ENCODE measurements at places on chromosomes 6 and 20. TPM values are rescaled to one million over a fixed set of nuclear protein-coding genes. Genes with fewer than 3 reads are reported as not detected.

Gene SAPCD1
- 13.7 TPM for total RNA-seq

Gene TPMT
- 13.5 TPM for total RNA-seq

Gene LYRM2
- 21.8 TPM for total RNA-seq

Gene PRSS35
- total RNA-seq: 3.1 TPM

Gene RALGAPB
- 29.4 TPM for total RNA-seq

Gene DOK5
- total RNA-seq: 10.1 TPM

Gene LRRC73
- total RNA-seq: 1.4 TPM

Gene STMND1
- total RNA-seq: not detected

Gene AVP
- 0.50 TPM for total RNA-seq

Gene THBS2
- total RNA-seq: 33.5 TPM

Gene RIPPLY2
- total RNA-seq: 2.1 TPM

Gene SRSF3
- 644 TPM for total RNA-seq

Gene CTAGE9
- total RNA-seq: not detected

Gene BPIFA1
- total RNA-seq: not detected

Gene KCNK15
- total RNA-seq: 0.37 TPM

Gene OR2B6
- not detected for total RNA-seq

Gene TCF21
- 0.14 TPM for total RNA-seq

Gene CFB
- total RNA-seq: 1.4 TPM

Gene CCN6
- not detected for total RNA-seq

Gene C2
- 1.3 TPM for total RNA-seq

Gene HLA-DMB
- total RNA-seq: 2.3 TPM

Gene EDN3
- total RNA-seq: 0.25 TPM

Gene MYH7B
- 0.66 TPM for total RNA-seq

Gene POFUT1
- total RNA-seq: 23.4 TPM

Gene ZDHHC14
- 11.6 TPM for total RNA-seq
